Forelimb muscle (tissue), 1 donor: ENCODE measurements at places on chromosomes 6 and 20. TPM values are rescaled to one million over a fixed set of nuclear protein-coding genes. Genes with fewer than 3 reads are reported as not detected.

- no peak for DNase-seq
Observed at GRCh38 chr20:9668381-9668780, 154.0 kb downstream of the LAMP5 start.

DNA sequence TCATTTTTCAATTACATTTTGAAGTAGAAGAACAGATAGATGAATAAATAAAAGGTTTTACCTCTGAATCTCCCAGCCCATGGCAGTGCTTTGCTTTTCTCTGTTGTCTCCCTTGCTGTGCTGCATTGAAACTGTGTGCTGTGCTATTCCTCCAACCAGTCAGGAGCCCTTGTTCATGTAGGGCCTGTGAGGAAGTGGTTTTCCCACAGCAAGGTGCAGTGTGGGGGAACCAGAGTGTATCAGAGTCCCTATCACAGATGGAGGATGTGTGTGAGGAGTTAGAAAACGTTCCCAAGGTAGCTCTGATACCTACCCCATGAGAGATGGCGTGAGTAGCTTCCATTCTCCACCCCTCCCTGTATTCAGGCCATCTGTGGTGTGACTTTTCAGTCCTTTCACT, 72.8 kb upstream of the RALGAPA2 start:
- no peak for DNase-seq

Gene HRH3
- 2.9 TPM for polyA plus RNA-seq

Gene RAET1L
- polyA plus RNA-seq: not detected

DNA sequence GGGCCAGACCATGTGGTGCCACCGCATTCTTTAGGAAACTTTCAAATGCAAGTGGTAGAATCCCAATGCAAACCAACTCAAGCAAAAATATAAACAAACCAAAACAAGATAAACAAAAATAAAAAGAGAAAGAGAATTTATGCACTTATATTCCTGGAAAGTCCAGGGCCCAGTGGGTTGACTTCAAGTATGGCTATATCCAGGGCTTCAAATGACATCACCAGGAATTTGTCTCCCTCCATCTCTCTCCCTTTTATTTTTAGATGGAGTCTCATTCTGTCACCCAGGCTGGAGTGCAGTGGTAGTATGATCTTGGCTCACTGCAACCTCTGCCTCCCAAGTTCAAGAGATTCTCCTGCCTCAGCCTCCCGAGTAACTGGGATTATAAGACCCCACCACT, 56.1 kb upstream of the PNRC1 start:
- no peak for DNase-seq

Gene EPPIN
- polyA plus RNA-seq: not detected

DNA sequence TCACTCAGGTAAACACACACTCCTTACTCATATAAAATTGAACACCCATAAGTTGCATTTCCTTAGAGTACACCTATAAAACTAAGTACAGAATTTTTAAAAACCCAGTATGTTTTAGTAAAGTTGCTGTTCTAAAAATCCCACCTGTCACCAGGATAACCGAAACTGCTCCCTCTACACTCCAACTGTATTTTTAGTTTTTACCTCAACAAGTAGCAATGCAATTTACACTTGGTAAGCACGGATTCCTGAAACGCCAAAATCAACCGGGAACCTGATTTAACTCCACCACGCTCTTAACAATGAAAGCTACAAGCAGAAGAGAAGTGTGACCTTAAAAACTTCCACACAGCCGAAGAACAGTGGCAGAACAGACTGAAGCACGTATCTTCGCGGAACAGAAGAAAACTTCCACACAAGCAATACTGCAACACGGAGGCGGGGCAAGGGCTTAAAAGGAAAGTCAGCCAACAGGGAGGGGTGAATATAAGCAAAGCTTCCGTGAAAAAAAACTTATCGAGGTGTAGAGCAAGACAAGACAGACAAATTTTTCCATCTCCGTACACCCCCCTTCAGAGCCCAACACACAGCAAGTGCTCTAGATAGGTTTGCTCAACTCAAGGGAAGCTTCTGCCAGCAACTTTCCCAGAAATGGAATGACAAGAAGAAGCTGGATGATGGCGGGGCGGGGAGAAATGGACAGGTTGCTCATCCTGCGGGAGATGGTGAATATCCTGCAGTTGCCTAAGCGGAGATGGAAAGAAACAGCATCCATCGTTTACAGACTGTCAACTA, 1.4 kb downstream of the STAU1 start:
- no peak for DNase-seq

DNA sequence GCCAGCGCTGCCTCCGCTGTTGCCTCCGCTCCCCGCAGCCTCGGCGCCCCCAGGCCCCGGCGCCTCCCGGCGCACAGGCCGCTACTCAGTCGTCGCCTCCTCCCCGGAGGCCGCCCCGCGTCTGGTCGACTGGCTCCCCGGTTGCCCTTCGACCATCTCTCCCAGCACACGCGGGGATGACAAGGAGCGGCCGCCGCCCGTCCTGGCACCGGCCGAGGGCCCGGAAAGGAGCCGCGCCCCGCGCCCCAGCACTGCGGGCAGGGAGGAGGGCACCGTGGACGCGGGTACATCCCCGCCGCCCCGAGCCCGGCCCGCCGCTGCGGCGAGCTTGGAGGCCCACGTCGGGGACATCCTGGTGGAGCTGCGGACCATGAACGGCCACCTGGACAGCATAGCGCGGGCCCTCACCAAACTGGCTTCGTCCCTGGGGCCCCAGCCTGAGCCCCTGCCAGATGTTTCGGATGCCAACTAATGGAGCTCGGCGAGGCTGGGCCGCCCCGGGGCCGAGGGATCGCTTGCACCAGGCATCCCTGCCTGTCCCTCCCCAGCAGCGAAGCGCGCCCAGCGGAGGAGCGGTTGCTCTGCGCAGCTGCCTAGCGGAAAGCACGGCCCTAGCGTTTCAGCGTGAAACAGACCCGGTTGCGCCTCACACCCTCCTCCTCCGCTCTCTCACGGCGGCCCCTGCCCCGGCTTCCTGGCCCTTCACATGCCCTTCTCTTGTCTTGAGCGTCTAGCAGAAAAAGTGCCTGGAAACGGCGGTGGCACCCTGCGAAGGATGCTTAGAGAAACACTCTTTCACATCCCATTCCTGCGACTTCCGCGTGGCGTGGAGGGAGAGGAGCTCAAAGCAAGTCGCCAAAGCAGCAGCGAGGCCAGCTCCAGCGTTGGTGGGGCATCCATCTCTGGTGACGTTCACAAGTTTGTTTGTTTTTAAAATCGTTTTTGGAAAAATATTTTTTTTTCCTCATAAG, 285.8 kb upstream of the SUPT3H start:
- no peak for DNase-seq

DNA sequence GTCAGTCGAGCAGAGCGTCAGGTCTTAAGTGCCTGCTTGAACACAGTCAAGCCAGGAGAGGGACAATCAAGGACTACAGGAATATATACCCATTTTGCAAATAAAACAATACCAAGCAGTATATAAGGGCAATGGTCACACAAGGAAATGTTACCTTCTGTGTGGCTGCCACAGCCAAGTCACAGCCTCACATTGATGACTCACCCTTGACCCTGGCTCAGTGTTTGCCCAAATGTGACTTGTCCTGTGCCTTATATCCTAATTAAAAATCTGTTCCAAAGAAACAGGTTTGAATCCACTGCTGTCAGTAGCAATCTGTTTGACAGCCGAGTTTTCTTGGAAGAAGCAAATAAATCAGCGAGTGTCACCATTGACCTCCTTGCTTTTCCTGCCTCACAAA, 34.3 kb downstream of the C6orf89 start:
- no peak for DNase-seq

GRCh38 chr6:26536571-26537159, 1.5 kb upstream of the HMGN4 start:
- no peak for DNase-seq
